ENCODE measurements at places on chromosomes 6 and 20.

DNA sequence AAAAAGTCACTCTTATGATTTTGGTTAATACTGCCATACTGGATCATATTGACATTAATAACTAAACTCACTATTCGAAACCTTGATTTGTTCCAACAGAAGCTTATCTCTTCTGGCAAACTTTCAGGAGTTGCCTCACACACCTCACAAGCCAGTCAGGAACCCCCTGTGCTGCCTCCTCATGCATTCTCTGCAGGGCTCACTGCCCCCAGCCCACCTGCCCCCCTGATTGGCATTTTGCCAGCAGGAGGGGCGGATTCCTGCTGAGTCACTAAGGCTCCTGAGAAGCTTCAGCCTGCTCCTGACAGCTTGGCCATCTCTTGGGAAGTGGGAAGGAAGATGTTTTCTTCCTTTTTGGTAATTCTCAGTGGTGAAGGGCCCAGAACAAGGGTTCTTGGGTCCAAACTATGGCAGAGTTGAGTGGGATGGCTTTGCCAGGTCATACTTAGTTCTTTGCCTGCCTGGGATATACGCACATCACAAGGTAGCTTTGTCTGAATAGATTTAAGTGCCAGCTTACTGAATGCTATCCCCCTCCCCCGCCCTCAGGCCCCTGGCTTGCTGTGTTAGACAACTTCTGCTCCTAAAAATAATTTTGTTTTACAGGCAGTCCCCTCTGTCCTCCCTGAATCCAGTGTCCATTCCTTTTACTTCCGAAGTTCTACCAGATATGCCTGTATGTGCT is 31.4 kb downstream of the SLC35F1 start:
- no peak for DNase-seq

- no peak for DNase-seq
Observed at GRCh38 chr6:130713144-130713543, 114.1 kb upstream of the SMLR1 start.

GRCh38 chr20:58619864-58620431 is 31.1 kb upstream of the STX16 start:
- DNase-seq, result no peak

DNA sequence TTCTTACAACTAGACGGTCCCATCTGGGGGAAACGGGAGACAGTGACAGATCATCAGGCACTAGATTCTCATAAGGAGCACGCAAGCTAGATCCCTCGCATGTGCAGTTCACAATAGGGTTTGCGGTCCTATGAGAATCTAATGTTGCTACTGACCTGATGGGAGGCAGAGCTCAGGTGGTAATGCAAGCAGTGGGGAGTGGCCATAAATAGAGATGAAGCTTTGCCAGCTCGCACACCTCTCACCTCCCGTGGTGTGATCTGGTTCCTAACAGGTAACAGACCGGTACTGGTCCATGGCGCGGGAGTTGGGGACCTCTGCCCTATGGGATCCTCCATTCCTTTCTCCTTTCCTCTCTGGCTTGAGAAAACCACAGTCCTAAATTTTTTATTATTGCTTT is 63.8 kb downstream of the TPD52L1 start:
- no peak for DNase-seq

DNA sequence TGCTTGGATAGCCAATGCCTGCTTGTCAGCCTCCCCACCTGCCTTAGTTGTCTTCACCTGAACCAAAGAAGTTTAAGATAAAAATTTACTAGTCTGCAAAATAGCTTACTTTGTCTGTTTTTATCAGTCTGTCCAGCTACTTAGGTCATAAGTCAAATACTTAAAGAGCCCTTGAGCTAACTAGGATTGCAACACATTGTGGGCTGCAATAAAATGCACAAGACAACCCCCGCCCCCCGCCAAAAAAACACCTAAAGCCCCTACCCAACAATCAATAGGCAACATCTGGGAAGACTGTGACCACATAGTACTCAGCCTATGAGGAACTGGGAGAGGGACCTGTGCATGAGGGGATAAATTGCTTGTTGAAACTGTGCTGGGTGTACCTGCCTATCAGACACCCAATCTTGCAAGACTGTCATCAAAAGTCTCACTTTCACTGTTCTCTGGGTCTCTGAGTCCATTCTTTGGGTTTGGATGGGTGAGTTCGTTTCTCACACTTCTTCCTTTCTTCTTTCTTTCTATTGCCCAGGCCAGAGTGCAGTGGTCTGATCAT is 27.3 kb upstream of the ABCC10 start:
- DNase-seq, result no peak

- no peak for DNase-seq
Observed at GRCh38 chr20:31746068-31746878, 7.2 kb downstream of the TPX2 start.

DNA sequence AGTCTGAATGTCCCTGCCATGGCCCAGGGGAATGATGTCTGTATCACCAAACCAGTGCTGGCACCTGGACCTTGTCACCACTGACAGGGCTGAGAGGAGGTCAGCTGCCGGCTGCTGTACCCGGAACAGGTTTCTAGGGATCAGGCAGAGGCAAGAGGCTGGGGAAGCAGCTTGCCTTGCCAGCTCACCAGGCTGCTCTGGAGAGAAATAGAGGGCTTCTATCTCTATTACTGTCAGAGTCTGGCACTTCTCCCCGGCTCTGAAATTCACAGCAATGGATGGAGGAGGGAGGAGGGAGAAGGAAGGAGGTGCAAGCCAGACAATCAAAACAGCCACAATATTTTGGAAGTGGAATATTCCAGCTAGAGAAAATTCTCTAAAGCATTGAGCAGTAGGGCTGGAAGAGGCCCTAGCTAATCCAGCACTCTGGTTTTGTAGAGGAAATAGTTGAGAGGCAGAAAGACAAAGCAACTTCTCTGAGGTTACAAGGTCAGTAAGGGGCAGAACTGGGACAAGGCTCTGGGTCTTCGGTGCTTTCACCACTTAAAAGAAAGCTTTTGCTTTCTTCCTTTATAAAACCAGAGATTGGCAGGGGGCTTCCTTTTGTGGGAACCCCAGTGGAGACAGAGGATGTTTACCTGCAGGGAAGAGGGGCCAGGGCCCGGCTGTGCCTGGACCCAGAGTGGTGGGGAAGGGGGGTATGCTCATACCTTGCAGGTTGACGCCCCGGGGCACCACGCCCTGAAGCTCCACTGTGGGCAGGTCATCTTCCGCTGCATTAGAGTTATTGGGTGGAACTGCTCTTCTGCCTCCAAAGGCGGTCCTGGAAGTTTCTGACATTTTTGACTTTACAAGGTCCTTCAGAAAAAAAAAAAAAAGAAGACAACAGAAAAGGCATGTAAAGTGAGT is 2.4 kb downstream of the F13A1 start:
- DNase-seq, result no peak

GRCh38 chr20:21183722-21184121 is 57.8 kb downstream of the KIZ start:
- DNase-seq, result no peak

DNA sequence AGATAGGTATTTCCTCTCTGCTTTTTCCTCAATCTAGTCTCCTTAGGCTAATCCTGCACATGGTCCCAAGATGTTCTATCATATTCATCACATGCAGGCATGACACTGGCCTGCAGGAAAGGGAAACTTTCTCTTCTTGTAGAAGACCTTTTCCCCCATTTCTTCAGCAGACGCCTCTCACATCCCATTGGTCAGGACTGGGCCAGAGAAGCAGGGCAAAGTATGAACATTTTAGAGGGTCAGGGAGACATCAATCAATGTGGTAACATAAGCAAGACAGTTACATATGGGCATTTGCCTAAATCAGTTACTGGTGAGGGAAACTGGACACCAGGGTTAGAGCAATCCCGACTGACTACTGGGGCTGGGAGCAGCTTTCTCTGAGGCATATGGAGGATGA is 90.1 kb downstream of the CRYBG1 start:
- DNase-seq, result no peak
